ENCODE measurements at places on chromosomes 4 and X.

DNA sequence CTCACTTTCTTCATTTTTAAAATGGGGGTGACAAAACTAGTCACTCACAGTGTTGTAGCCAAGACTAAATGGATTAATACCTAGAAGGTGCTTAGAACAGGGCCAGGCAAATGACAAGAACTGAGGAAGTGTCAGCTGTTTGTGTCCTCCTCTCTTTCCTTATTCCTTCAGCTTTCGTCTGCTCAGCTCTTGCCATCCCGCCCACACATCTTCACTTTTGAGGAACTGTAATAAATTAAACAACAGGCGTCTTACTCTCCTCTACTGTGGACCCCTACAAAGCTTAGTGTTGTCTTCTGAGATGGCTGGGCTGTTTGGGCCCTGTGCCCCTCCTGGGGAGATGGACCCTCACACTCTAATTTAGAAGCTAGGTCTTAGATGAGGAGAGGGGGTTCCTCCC, 2.7 kb downstream of the HPSE start:
- DNase-seq, result no peak

- DNase-seq, result no peak
Measured at GRCh38 chr4:17995165-17995564, 26.4 kb downstream of the LCORL start.

GRCh38 chr4:67080046-67080557, 465.2 kb downstream of the CENPC start:
- DNase-seq, result no peak

- no peak for DNase-seq
Measured at GRCh38 chrX:55778322-55778721, 60.8 kb downstream of the RRAGB start.

- no peak for DNase-seq
Measured at GRCh38 chr4:85806334-85806733, 331.4 kb downstream of the ARHGAP24 start.

GRCh38 chr4:74014332-74014731, 15.9 kb upstream of the CXCL5 start:
- no peak for DNase-seq

DNA sequence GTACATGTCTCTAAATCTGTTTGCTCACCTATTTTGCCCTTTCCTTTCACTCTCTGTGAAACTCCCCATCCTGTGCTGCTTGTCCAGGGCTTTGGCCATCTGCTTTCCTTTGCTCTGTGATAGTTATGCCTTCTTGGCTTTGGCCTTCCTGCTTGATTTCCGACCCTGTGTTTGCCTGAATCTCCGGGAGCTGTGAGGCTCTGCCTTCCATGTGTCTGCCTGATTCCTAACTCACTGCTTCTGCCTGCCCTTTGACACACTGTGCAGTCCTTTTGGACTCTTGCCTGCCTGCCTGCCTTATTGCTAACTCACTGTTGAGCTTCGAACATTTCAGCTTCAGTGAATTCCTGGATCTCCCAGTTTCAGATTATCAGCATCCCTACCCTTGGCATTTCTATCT, 143.1 kb downstream of the C4orf33 start:
- no peak for DNase-seq

GRCh38 chr4:88225232-88226105, 58.9 kb downstream of the PPM1K start:
- peak; percentile 14 for DNase-seq
